SW480 (cell line): ENCODE measurements at places on chromosomes 3 and 15.

DNA sequence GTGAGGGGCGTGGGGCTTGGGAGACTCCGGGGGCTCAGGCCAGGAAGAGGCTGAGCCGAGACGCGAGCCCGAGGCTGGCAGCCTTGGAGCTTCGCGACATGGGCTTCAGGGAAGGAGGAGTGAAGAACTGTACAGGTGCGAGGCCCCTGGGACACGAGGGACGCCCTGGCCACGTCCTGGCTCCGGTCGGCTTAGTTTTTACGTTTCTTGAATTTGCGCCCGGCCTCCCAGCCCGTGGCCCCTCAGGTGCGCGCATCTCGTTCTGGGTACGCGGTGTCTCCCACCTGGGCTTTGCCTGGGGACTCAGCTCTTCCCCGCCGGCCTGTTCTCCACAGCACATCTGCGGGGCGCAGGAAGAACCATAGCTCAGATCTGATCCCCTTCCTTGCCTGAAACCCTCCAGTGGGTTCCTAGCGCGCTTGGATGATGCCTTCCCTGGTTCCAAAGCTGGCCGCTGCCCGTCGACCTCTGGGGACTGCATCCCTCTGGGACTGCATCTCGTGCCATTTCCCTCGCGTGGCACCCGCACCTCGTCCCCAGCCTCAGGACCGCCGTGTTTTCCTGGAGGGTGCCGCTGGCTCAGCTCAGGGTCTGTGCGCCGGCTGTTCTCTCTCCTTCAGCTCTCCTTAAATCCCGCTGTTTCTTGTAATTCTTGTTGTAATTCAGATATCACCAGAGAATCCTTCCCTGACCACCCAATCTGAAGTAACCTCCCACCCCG lies 614 bp downstream of the CHCHD6 start:
- DNase-seq, result no peak

GRCh38 chr3:50299929-50300680 lies 900 bp upstream of the HYAL3 start:
- DNase-seq, result no peak

DNA sequence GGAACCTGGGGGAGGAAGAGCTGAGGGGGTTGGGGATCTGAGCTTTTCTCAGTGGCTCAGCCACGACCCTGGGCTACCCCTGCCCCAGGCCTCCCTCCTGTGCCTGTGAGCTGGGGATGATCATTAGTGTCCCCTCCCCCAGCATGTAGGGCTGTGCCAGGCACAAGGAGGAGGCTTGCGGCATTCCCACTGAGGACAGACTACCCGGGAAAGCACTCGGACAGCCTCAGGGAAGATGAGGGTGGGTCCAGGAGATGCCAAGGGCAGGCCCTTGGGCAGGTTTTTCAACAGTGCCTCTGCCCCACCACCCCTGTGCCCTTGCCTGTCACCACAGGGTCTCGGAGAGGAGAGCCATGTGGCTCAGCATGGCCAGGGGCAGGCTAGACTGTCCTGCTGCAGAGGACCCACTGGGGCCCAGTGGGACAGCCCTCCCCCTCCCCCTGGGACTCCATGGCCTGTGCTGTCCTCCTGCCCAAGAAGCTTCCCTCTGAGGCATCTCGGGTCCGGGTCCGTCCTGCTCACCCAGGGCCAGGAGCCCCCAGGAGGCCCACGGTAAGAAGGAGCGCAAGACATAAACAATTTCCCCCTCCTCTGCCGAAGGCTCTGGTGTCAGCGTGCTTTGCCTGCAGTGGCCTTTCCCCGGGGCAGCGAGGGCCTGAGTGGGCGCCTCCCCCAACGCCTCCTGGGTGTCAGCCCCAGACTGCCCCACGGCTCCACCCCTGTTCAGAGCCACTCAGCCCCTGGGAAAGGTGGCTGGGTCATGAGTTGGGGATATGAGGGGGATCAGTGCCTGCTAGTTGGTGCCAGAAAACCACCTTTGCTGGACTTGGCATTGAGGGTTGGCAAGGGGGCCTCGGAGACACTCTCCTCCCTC lies 192.5 kb downstream of the GOLGA6L6 start:
- no peak for DNase-seq

GRCh38 chr3:127731546-127732289 lies 59.0 kb downstream of the ABTB1 start:
- no peak for DNase-seq

- DNase-seq, result no peak
Observed at GRCh38 chr15:62377736-62378480, 212.8 kb upstream of the C2CD4B start.

DNA sequence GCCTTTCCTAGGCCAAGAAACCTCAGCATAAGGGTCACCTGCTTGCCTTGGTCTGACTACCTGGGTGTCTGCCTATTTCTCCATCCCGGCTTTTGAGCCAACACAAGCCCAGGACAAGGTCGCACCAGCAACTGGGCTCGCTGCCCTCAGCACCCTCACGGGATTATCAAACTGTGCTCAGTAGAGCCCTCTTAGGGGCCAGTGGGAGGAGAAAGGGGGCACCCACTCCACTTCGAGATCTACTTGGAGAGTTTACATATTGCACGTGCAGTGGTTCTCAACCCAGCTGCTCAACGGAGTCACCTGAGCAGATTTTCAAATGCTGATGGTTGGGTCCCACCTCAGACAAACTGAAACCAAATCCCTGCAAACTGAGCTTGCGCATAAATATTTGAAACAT lies 31.1 kb downstream of the TSPAN3 start:
- DNase-seq, result no peak

GRCh38 chr15:69305204-69305931 lies 6.7 kb downstream of the PAQR5 start:
- DNase-seq, result peak; percentile 80

- DNase-seq, result no peak
Observed at GRCh38 chr15:48102167-48102566, 18.6 kb upstream of the SLC24A5 start.

DNA sequence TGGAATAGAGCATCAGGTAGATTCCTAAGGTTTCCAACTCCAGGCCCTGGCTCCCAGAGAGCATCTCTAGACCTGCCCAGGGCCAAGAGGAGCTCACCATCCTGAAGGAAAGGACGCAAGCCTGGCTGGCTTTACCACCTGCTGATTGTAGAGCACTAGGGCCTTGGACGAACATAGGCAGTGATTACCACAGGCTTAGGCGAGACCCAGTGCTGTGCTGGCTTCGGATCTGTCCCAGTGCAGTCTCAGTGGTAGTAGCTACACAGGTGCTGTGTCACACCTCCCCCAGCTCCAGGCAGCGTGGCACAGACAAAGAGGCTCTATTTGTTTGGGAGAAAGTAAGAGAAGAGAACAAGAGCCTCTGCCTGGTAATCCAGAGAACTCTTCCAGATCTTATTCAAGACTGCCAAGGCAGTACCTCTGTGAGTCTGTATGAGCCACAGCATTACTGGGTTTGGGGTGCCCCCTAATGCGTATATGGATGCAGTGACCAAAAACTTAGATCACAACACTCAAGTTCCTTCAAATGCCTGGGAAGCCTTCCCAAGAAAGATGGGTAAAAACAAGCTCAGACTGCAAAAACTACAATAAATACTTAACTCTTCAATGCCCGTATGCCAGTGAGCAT lies 25.4 kb downstream of the ISG20 start:
- peak; percentile 33 for DNase-seq

GRCh38 chr15:60118146-60118545 lies 114.0 kb downstream of the FOXB1 start:
- DNase-seq, result no peak

- no peak for DNase-seq
Observed at GRCh38 chr3:95235916-95236315, 1173.1 kb downstream of the NSUN3 start.

- DNase-seq, result no peak
Observed at GRCh38 chr3:29335438-29335837, 54.6 kb downstream of the RBMS3 start.

DNA sequence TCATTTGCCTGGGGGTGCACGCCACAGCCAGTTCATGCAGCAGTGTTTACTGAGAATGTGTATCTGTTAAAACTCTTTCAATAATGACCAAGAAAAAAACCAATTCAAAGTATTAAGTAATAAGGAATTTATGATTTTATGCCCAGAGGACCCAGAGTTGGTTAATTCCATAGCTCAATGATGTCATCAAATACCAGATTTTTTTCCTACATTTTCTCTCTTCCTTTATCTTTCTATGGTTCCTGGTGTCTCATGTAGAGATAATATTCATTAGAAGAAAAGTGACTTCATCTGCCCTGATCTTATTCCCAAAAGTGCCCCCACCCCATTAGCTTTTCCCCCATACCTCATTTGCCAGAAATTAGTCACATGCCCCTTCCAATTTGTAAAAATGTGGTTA lies 44.6 kb upstream of the LMCD1 start:
- DNase-seq, result no peak

GRCh38 chr3:5630406-5630805 lies 442.9 kb downstream of the EDEM1 start:
- no peak for DNase-seq

- DNase-seq, result no peak
Observed at GRCh38 chr3:45937206-45938042, 5.8 kb upstream of the CXCR6 start.

DNA sequence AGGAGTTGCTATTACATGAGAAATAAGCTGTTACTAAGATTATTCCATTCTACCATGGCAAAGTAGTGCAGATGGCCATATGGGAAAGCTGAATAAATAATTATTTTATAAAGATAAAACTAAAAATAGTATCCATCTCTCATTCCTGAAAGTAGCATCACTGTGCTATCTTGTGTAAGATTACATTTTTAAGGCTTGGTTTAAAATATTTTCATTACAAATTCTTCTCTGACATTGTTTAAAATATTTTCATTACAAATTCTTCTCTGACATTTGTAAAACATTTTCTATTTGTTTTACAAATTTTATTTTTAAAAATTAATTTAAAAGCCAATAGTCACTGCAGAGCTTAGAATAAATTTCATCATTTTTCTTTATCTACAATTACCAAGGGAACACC lies 665.5 kb upstream of the NAALADL2 start:
- no peak for DNase-seq

DNA sequence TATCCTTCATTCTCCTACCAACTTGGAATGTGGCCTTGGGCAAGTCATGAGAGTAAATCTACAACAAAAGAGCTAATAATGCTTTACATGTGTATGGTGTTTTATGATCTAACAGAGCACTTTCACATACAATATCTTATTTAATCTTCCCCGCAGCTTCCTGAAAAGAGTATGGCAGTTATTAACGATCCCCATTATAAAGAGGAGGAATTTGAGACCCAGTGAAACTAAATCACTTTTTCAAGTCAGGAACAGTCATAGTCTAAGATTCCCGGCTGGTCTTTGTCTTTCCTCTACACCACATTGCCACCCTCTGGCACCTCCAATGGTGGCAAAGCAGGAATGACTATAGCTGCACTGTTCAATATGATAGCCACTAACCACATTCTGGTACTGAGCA lies 69.7 kb upstream of the CMSS1 start:
- peak; percentile 36 for DNase-seq

DNA sequence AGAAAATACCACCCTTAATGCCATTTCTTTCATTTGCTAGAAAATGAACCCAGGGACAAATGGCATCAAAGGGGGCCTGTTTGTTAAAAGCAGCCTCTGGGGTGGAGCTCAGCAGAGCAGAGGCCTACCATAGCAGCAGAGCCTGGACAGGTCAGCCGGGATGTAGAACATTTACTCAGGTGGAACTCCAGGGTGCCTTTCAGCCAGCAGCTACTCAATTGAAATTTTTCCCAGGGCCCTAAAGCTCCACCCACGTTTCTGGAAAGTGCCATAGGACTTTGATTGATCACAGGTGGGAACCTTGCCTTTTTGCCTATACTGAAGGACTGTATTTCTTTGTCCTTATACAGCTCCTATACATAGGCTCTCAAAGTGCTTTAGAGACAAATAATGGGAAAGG lies 74.5 kb upstream of the C15orf61 start:
- no peak for DNase-seq

DNA sequence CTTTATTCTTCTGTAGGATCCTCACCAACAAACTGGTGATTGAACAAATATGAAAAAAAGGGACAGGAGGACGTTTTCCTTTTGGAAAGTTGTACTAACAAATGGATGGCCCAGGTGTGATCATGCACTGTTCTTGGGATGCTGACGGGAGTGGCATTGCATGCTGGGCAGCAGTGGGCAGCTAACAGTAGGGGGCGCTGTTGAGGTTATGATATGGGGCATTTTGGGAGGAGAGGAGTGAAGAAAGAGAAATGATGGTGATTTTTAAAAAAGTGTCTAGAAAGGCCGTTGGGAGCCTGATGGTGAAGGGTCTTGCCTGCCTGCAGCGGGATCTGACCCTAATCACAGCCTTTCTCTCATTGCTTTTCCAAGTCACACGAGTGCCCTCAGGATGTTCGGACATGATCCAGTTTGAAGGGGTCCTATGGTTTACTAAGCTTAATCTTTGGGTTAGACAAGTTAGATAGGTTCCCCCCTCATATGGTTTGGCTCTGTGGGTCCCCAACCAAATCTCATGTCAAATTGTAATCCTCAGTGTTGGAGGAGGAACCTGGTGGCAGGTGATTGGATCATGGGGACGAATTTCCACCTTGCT lies 46.2 kb upstream of the PRTG start:
- DNase-seq, result no peak

- no peak for DNase-seq
Observed at GRCh38 chr3:107133891-107134290, 243.3 kb upstream of the CCDC54 start.

- no peak for DNase-seq
Observed at GRCh38 chr15:65115086-65115485, at the start of gene UBAP1L. Gene UBAP1L (minus strand): TSS chr15:65115200. CDS start chr15:65106215, 8,985 bp downstream.

GRCh38 chr3:38561746-38562466 lies 65.8 kb downstream of the EXOG start:
- no peak for DNase-seq

DNA sequence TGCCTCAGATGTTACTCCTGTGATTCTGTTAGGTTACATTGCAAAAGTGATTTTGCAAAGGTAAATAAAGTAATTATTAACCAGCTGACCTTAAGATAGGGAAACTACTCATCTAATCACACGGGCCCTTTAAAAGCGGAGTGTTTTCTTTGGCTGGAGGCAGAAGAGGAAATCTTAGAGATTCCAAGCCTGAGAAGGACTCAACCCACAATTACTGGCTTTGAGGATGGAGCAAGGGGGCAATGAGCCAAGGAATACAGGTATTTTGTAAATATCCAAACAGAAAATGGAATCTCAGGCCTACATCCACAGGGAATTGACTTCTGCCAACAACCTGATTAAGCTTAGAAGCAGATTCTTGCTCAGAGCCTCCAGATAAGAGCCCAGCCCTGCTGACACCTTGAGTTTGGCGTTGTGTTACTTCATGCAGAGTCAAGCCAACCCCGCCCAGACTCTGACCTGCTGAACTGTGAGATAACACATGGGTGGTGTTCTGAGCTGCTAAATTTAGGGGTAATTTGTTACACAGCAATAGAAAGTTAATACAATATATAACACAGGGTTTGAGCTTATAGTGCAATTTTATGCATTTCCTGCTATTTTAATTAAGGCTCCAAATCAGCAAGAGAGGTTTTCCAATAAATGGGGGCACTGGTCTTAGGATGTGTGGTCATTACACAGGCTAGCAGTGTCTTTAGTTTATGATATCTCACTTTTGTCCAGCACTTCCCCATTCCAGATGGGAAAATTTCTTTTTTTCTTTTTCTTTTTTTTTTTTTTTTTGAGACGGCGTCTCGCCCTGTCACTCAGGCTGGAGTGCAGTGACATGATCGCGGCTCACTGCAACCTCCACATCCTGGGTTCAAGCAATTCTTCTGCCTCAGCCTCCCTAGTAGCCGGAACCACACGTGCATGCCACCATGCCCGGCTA lies 19.5 kb downstream of the NFKBIZ start:
- DNase-seq, result no peak

GRCh38 chr3:130733236-130733875 lies 13.3 kb downstream of the PIK3R4 start:
- DNase-seq, result no peak

- no peak for DNase-seq
Observed at GRCh38 chr3:36635731-36636130, 128.6 kb downstream of the DCLK3 start.
